Memory B cell (primary cell): ENCODE measurements at places on chromosomes 7 and 10.
A peak's percentile ranks its signal among the peaks of the same experiment; 100 is the strongest.

- no peak overlapping the region for H3K27ac ChIP-seq
- no peak overlapping the region for H3K4me3 ChIP-seq
- no peaks in the 10 kb centered on the region for H3K36me3 ChIP-seq
- H3K27me3 ChIP-seq: no peaks in the 10 kb centered on the region
Observed at GRCh38 chr10:79380946-79381721, 33.9 kb downstream of the PPIF start.

- H3K36me3 ChIP-seq: peaks cover 13% of the 10 kb centered on the region
- no peak overlapping the region for H3K4me3 ChIP-seq
- no peak overlapping the region for H3K27ac ChIP-seq
- H3K4me1 ChIP-seq: peaks cover 37% of the 10 kb centered on the region
- no peaks in the 10 kb centered on the region for H3K27me3 ChIP-seq
- DNase-seq: no peak
Observed at GRCh38 chr7:76354981-76355730, 3.6 kb downstream of the YWHAG start.

- peak overlapping the region; percentile 96 for H3K4me3 ChIP-seq
- peaks cover 25% of the 10 kb centered on the region for H3K4me1 ChIP-seq
- peaks cover 3% of the 10 kb centered on the region for H3K27me3 ChIP-seq
- peak overlapping the region; percentile 91 for H3K27ac ChIP-seq
- H3K36me3 ChIP-seq: peaks cover 14% of the 10 kb centered on the region
- DNase-seq: no peak
Observed at GRCh38 chr7:104206841-104207240, 972 bp downstream of the ORC5 start.

- H3K27ac ChIP-seq: no peak overlapping the region
- DNase-seq: no peak
- H3K27me3 ChIP-seq: no peaks in the 10 kb centered on the region
- no peaks in the 10 kb centered on the region for H3K4me1 ChIP-seq
Observed at GRCh38 chr7:52423251-52423650, 612.2 kb upstream of the POM121L12 start.

DNA sequence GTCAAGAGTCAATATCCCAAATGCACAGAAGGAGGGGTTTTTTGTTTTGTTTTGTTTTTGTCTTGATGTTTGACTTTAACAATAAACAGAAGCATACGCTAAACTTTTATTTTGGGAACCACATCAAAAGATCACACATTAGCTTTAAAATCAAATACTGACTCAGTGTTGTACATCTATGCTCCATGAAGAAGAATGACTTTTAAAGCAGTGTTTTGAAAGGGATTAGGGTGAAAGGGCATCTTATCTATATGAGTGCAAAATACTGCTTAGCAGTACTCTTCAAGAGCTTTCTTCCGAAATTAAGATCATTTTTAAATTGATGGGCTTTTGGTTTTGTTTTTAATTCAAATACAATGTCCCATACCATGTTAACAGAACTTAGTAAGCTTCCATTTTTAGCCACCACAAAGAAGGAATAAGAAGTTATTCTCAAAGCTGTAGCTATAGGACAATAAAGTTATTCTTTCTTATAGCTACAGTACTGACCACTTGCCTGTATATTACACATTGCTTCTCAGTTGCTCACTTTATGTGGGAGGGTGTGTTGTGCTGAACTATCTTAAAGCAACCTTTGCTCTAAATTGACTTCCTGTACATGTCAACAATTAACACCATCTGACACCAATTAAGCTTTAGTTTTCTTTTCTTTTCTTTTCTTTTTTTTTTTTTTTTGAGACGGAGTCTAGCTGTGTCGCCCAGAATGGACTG lies 144.3 kb upstream of the KAT6B start:
- H3K27ac ChIP-seq: peak overlapping the region; percentile 53
- H3K36me3 ChIP-seq: peaks cover 21% of the 10 kb centered on the region
- peaks cover 16% of the 10 kb centered on the region for H3K4me1 ChIP-seq
- H3K4me3 ChIP-seq: no peak overlapping the region
- DNase-seq: no peak

- H3K4me1 ChIP-seq: no peaks in the 10 kb centered on the region
- H3K4me3 ChIP-seq: no peak overlapping the region
- DNase-seq: no peak
- H3K27ac ChIP-seq: no peak overlapping the region
Observed at GRCh38 chr7:123327661-123328060, 127.9 kb upstream of the SLC13A1 start.

- H3K4me3 ChIP-seq: no peak overlapping the region
- peaks cover 35% of the 10 kb centered on the region for H3K27me3 ChIP-seq
- no peak for DNase-seq
Observed at GRCh38 chr7:19112274-19113001, 5.0 kb downstream of the TWIST1 start.

DNA sequence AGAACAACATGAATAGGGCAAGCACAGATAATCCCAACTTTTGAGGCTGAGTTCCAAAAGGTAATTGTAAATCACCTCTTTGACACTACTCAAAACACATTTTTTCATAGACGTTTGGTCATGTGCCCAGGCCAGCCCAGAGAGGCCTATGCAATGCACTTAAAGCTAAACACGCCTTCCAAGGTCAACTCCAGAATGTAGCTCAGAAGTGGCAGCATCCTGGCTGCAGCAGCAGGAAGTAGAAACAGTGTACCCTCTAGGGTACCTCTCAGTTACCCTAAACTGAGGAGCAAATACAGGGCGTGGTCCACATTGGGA lies 58.7 kb downstream of the OSBPL3 start:
- H3K27me3 ChIP-seq: no peaks in the 10 kb centered on the region
- no peak for DNase-seq
- H3K36me3 ChIP-seq: peaks cover 5% of the 10 kb centered on the region

DNA sequence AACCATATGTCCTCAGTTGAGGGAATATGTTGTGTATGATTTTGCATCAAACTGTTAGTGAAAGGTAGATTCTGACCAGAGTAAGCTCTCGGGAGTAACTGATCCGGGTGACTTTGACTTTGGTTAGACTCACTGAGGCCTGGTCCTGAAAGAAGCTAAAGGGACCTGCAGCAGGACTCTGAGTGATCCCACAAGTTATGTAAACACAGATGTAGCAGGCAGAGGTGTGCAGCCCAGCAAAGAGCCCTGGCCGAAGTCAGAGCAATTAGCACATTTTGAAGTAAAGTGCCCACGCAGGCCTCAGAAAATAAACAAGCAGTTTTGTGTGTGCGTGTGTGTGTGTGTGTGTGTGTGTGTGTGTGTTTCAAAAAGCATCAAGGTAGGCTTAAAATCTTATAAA lies 245.6 kb upstream of the FERD3L start:
- H3K27me3 ChIP-seq: no peaks in the 10 kb centered on the region
- no peak overlapping the region for H3K27ac ChIP-seq
- H3K36me3 ChIP-seq: no peaks in the 10 kb centered on the region
- no peak overlapping the region for H3K4me3 ChIP-seq
- DNase-seq: no peak
